ENCODE measurements at places on chromosomes 4 and X. TPM values are rescaled to one million over a fixed set of nuclear protein-coding genes. Genes with fewer than 3 reads are reported as not detected.

The PABPC4L gene
- polyA plus RNA-seq, result 11.3 TPM

DNA sequence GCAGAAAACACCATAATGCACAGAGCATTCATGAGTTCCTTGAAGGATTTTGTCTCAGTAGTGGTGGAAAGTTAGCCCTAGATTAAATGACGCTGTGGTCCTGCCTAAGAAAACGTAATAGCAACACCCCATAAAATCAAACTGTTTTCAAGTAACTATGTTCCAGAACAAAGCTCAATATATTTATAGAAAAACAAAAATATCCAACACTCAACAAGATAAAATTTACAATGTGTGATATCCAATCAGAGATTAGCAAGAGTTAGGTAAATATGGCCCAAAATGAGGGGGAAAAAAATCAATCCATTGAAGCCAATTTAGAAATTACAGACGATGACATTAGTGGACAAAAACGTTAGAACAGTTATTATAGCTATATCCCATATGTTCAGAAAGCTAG lies 9.9 kb upstream of the GAB1 start:
- DNase-seq, result no peak

DNA sequence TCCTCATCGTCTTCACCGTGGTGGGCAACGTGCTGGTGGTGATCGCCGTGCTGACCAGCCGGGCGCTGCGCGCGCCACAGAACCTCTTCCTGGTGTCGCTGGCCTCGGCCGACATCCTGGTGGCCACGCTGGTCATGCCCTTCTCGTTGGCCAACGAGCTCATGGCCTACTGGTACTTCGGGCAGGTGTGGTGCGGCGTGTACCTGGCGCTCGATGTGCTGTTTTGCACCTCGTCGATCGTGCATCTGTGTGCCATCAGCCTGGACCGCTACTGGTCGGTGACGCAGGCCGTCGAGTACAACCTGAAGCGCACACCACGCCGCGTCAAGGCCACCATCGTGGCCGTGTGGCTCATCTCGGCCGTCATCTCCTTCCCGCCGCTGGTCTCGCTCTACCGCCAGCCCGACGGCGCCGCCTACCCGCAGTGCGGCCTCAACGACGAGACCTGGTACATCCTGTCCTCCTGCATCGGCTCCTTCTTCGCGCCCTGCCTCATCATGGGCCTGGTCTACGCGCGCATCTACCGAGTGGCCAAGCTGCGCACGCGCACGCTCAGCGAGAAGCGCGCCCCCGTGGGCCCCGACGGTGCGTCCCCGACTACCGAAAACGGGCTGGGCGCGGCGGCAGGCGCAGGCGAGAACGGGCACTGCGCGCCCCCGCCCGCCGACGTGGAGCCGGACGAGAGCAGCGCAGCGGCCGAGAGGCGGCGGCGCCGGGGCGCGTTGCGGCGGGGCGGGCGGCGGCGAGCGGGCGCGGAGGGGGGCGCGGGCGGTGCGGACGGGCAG lies 792 bp downstream of the ADRA2C start:
- no peak for DNase-seq

DNA sequence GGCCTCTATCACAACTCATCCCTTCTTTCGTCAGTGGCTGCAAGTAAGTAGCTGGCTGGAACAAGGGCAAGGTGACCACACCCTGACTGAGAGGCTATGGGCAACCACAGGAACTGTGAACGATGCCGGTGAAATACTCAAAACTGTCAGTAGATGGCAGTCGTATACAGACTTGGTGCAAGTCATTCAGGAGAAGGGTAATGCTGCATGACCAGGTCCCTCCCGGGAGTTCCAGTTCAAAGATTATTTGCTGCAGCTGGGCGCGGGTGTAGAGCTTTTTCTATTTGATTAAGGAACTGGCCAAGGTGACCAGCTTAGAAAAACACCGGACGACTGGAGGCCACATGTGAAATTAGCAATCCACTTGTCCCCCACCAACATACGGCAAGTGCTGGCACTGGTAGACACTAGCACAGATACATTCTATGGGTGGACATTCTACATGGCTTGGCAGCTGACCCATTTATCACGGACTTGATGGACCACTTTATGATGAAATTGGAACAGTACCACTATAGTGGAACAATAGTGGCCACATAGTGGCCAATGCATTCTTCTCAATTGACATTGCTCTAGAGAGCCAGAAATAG lies 726.6 kb downstream of the TRAM1L1 start:
- DNase-seq, result peak; percentile 58

- no peak for DNase-seq
Observed at GRCh38 chr4:144347121-144347520, 206.6 kb upstream of the GYPA start.

GRCh38 chr4:88659055-88659889 lies 38.4 kb downstream of the NAP1L5 start:
- DNase-seq, result peak; percentile 53

GRCh38 chrX:135931644-135932487 lies 38.4 kb downstream of the SAGE1 start:
- DNase-seq, result peak; percentile 24

GRCh38 chr4:165927366-165927765 lies 54.3 kb downstream of the TLL1 start:
- no peak for DNase-seq
